Stimulated activated CD4-positive, alpha-beta T cell treated with anti-CD3 and anti-CD28 coated beads, TNF-alpha, amount 100 ng/mL, for 1 hour (primary cell): ENCODE measurements at places on chromosomes 3 and 15.

GRCh38 chr3:136136454-136136853 lies 59.7 kb downstream of the MSL2 start:
- DNase-seq: no peak

GRCh38 chr15:78727561-78727960 lies 83.7 kb downstream of the ADAMTS7 start:
- no peak for DNase-seq

- no peak for DNase-seq
These were observed 33.5 kb upstream of the TIMP4 start for GRCh38 chr3:12192173-12192572.

DNA sequence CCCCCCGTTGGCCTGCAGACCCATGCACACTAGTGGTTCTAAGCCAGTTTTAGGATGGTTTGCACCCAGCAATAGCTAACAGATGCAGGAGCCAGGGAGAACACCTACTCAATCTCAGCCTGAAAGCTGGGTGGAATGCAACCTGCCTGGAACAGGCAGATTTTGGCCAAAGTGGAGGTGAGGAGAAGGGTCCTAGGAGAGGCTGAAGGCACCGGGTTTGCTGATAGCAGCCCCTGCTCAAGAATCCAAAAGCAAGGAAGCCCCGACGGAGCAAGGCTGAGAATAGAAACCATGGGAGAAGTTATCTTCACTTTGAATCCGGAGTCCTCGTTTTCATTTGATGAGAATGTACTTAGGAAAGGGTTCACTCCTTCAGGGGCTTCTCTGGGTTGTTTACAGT lies 9.9 kb downstream of the RRP9 start:
- no peak for DNase-seq
